Aorta (tissue), 5 donors: ENCODE measurements at places on chromosomes 11 and 22.

DNA sequence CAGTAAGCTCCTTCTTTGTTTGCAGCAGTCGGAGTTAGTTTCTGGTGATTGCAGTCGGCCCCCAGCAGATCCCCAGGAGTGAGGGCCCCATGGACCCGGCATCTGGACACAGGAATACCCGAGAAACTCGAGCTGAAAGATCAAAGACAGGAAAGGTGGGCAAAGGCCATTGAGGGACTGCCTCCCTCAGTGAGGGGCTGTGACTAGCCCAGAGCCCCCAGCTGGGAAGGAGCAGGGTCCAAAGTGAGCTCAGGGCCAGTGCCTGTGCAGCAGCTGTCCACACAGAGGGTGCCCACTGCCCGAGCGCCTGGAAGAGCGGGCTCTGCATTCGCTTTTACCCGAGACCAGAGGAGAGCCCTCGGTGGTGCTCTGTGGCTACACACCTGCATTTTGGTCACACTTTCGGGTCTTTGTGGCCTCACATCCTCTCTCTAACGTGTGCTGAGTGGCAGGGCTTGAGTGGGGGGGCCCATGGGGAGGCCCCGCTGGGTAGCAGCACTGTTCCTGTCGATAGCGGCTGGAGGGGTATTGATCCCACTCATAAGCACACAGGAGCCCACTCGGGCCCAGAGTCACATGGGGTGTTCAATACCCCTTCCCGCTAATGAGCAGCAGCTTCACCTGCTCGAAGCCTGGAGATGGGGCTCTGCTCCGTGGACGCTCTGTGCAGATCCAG, 532.9 kb downstream of the TBC1D22A start:
- DNase-seq = no peak

- DNase-seq = no peak
These were observed 118.9 kb downstream of the PLEKHA7 start for GRCh38 chr11:16895306-16895705.

DNA sequence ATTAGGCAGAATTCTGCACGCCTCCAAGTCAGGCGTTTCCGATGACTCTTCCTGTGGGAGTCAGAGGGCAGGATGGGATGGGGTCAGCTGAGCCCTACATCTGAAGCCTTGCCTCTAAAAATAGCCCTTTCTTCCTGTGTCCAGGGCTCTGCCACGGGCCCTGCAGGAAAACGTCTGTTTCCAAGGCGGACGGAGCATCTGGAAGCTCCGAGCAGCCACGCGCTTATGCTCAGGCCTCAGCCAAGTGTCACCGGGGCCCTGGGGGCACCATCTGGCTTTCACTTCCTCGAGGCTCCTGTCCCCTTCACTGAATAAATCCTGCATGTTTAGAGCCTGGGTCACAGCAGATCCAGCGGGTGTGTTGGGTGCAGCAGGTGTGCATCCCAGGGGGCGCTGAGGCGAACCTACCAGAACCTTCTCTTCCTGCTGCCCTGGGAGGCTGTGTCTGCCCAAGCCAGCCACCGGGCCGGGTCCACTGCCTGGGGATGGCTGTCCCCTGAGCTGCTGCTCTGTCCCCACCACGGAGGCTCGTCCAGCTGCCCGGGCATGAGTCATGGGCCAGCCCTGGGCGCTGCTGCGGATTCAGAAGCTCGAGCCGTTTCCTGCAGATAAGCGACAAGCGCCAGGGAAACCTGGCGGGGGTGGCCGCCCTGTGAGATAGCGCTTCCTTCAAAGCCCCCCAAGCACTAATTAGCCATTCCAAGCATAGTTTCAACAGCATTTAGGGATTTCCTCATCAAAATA, 32.0 kb upstream of the LINC01488 start:
- DNase-seq = peak; percentile 89

DNA sequence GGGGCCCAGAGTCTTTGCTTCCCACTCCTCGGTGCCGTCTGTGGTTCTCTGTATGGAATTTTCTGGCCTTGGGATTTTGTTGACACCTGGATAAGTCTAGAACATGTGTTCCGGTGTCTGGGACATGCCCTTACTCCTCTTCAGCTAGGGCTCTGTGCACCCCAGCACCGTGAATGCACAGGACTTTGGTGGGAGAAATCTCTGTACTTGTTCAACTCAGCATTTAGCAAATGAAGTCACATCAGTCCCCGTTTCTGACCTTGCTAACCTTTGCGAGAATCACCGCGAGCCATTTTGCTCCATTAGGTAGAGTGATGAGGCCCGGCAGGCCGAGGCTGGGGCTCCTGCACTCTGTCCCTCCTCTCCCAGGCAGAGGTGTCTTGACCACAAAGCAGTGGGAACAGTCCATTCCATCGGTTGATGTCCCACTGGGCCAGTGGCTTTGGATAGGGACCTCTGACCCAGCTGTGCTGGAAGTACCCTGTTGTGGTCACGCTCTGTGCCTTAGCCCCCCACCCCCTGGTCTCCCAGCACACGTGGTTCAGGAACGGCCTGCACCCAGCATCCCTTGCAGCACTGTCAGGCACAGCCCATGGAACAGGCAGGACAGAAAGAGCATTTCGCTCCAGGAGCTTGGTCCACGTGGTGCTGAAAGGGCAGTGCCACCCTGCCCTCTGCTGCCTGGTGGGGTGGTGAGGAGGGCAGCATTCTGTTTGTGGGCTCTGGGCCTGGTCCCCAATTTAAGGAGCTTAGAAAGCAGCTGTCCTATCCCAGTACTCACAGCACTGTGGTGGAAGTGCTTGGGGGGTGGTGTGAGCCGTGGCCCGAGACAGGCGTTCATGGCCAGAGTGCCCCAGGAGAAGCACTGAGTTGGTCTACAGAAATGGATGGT, 73.4 kb downstream of the MED15 start:
- DNase-seq = no peak

DNA sequence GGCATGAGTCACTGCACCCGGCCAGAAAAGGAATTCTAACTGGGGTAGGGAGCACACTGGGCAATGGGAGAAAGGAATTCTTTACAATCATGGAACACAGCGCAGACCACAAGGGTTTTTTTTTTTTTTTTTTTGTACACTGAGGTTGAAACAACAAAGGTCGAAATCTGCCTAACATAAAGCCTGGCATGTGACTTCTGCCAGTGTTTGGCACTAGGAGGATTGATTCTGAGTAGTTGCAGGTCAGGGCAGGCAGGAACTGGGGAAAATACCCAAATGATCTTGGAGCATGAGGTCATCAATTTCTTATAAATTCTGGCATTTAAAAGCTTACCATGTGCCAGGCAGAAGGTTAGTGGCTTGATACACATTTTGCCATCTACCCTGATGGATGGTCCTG, 202.0 kb upstream of the SNX19 start:
- no peak for DNase-seq

- no peak for DNase-seq
These were observed 36.9 kb downstream of the GALNT18 start for GRCh38 chr11:11584937-11585336.

DNA sequence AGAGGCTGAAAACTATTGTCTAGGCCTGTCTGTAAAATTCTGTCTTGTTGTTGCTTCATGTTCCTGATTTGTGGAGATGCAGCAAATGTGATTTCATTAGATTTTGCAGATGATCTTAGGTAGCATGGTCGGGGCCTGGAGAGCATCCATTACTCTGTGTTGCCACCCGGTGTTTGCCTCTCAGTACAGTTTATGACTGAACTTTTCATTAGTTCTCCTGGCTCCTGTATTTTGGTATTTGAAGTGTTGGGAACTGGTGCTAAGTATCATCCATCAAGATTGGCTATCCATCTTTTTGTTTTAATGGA, 7.7 kb downstream of the YWHAH start:
- DNase-seq = no peak

- peak; percentile 92 for DNase-seq
These were observed 2.0 kb upstream of the CASTOR1 start for GRCh38 chr22:30291058-30291892.

- DNase-seq = no peak
These were observed 65.4 kb downstream of the PRR5L start for GRCh38 chr11:36361472-36361871.

- DNase-seq = peak; percentile 25
These were observed 3.6 kb upstream of the LMO1 start for GRCh38 chr11:8267280-8267679.

GRCh38 chr22:37229805-37230672, 14.0 kb downstream of the RAC2 start:
- peak; percentile 72 for DNase-seq

GRCh38 chr22:40451210-40451609, 80.8 kb downstream of the SGSM3 start:
- DNase-seq = no peak

- DNase-seq = peak; percentile 26
These were observed 17.5 kb downstream of the IL17RA start for GRCh38 chr22:17102297-17102667.

DNA sequence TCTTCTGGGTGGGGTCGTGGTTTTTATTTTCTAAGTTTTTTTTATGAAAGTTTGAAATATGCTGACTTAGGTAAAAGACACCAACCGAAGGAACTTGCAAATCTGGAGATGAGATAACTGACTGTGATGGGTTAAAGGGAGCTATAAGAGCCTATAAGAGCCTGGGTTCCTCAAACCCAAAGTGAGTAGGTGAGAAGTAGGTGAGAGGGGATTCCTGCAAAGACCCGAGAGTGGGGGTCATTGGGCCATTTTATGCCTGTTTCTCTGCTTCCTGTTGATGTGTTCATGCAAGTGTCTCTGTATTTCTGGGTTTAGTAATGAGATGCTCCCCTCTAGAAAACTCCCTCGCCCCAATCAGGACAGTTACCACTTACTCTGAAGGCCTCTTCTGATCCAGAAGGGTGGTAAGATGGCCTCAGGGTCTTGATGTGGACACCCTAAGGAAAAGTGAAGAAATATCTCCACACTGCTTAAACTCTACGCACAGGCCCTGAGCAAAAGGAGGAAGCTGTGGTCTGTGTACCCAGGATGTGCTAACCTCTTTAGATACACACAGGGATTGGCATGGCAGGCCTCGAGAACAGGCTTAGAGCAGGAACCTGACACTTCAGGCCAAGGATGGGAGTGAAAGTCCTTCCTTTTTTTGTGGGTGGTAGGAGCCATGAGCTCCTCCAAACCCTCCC, 1.8 kb downstream of the FLI1 start:
- no peak for DNase-seq

- DNase-seq = no peak
These were observed 88.9 kb downstream of the TBC1D22A start for GRCh38 chr22:46851311-46851710.

- DNase-seq = no peak
These were observed 201.4 kb downstream of the ADAMTS15 start for GRCh38 chr11:130649801-130650200.

DNA sequence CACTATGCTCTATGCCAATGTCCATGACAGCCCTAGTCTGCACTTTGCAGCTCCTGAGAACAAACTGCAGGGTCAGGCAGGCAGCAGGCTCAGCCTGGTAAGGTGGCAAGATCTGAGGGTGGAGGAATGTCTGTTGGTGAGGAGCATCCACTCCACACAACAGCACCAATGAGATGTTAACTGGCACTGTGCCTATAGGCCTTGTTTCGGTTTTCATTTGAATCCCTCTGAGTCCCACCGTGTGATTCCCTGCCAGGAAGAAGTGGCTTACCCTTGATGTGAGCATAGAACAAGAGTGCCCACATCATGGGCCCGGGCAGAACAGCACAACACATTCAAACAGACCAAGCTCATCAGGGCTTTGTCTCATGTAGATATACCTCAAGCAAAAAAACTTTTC, 44.1 kb upstream of the CHRM4 start:
- DNase-seq = no peak

DNA sequence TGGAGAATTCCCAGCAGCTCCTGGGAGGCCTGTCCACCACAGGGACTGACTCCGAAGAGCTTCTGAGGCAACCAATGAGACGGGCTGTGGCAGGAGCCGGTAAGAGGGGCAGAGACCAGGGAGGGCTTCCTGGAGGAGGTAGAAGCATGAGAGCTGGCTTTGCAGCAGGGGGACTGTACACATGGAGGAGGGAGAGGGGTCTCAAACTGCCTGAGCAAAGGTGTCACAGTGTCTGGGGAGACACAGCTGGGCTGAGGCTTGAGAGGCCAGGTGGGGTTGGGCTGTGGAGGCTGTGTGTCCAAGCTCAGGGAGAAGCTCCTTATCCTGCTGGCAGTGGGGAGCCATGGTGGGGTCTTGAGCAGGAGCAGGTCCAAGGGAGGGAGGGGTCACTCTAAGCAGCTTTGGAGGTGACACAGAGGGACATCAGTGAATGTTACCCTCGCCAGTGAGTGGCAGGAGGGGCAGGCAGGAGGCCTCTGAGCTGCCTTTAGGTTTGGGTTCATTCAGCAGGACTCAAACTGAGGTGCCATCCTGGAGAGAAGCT, 4.6 kb upstream of the RHOD start:
- DNase-seq = no peak

GRCh38 chr22:40838486-40838885, 18.0 kb downstream of the ST13 start:
- DNase-seq = no peak

- no peak for DNase-seq
These were observed 12.6 kb downstream of the TCIRG1 start for GRCh38 chr11:68051191-68052136.

DNA sequence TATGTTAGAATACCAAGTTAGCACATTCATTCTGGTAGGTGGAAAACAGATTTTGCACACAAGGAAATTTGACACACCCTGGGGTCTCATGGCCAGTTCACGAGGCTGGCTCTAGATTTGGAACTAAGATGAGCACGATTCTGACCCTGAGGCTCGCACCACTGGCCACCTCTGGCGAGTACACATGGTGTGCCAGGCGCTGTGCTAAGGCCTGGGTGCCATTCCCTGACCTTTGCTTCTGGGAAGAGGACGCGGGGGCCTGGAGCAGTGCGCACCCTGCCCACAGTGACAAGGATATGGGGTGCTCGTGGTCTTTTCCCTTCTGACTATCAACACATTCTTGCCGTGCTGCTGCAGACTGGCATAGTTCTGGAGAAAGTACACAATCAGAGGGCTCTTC, 29.5 kb upstream of the DMC1 start:
- DNase-seq = no peak

DNA sequence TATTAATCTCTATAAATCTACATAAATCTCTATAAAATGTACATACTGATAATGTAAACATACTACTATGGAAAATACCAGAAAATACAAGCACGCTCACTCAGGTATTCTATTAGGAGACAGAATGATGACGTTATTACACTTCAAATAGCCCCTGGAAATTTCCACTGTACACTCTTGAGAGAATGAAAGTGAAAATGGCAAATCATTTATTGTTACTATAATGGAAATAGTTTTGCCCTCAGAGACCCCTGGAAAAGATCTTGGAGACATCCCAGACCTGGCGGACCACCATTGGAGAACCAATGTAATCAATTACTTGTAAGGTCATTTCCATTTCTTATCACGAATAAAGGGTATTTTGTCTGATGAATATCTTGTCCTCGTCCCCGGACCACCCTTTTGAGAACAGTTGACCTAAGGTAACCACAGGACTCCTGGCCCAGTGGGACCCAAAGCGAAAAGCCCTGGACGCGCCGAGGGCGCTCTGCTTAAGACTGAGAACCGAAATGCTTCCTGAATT, 509 bp upstream of the PRRG4 start:
- DNase-seq = no peak

- no peak for DNase-seq
These were observed 22.1 kb upstream of the PEX26 start for GRCh38 chr22:18055619-18056160.

DNA sequence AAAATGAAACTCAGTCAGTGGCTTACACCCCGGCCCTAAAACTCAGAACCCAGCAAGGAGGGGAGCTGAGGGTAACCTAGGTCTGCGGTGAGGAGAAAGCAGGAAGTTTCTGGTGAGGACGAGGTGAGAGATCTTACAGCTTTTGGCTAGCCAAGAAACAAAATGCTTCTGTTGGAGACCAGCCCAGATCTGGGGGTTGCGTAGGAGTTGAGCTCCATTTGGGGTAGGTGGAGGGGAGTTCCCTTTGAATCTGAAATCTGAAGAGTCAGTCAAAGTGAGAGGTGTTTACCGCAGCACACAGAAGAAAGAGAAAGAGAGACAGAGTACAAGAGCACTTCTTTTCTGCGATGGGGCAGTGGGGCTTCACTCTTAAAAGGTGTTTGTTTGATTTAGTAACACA, 29.6 kb downstream of the EHF start:
- no peak for DNase-seq
